Activated naive CD4-positive, alpha-beta T cell treated with Interleukin-2 at 50 U/mL for 16 hours (primary cell): ENCODE measurements at places on chromosomes 12 and 14.

GRCh38 chr14:54839701-54840119 lies 62.9 kb downstream of the GCH1 start:
- DNase-seq = no peak

DNA sequence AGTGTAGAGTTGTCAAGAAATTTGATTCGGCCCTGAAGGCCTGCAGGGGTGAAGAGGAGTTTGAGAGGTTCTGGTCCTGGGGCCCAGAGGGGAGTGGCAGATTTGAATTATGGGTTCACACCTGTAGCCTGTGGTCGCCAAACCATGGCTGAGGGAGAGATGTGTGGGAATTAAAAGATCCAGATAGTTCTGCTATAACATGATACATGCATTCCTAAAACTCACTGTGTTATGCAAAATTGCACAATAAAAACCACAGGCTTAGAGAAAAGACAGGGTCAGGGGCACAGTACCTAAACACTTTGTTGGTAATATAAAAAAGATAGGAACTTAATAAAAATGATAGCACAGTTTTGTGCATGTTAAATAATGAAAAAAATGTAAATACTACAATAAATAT lies 106.2 kb downstream of the TMEM30B start:
- DNase-seq = no peak

GRCh38 chr14:33273978-33274377 lies 335.3 kb downstream of the NPAS3 start:
- DNase-seq = no peak

- DNase-seq = no peak
Observed at GRCh38 chr12:95951515-95951914, 8.4 kb downstream of the AMDHD1 start.

DNA sequence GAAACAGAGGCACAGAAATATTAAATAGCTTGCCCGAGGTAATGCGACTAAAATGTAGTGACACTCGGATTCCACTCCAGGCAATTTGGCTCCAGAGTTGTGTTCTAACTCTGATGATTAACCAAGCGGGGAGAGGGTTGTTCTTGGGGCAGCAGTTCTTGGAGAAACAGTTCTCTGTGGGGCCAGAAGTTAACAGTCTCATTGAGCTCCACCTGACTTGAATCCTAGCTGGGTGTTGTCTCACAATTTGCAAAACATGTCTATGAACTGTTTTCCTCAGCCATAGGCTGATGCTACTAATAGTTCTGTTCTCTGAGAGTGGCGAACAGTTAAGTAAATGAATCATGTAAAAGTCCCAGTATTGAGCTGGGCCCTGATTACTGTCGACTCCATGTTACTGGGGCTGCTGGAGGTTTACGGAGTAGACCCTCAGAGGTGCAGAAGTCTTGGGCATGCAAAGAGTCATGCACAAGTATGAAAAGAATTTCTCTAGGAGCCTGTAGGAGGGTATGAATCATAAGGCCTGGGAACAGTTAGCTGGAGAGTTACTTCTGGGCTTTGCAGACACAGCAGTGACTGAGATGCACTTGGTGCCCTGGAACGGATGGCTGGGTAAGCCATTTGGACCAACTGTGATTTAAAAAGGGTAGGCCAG lies 15.4 kb upstream of the NIN start:
- DNase-seq = no peak

DNA sequence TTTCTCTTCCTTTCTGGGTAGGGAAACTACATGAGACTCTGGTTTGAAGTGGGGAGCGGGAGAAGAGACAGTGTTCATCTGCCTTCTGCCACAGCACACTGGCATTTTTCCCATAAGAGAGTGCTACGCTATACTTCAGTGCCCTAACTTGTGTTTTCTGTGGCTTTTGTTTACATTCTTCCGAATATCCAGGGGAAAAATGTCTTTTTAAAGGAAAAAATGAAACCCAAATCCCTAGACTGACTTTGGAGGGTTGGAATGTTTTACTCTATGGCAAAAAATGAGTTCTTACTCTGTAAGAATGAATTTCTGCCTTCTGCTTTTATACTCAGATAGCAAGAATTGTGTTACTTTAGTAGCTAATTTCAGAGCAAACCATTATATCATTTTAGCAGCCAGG lies 88.1 kb upstream of the TMEM263 start:
- no peak for DNase-seq

DNA sequence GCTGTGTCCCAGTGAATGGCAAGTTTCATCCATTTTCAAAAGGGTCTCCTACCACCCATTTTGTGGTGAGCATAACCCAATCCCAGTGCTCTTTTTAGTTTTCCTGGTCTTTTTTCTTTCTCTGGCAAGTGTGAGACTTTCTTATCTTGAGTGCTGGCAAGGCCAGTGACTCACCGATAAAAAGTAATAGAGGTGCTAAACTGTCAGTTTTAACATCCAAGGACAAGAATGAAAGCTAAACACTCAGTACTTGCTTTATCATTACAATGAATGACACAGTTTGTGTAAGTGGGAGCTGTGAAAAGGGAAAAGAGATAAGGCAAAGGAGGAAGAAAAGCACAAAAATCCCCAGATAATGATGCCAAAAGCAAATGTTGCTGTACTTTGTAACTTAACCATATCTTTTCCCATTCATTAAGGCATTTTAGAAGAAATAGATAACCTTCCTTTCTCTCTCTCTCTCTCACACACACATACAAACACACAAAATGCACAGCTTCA lies 4.9 kb upstream of the LRIG3 start:
- DNase-seq = no peak

DNA sequence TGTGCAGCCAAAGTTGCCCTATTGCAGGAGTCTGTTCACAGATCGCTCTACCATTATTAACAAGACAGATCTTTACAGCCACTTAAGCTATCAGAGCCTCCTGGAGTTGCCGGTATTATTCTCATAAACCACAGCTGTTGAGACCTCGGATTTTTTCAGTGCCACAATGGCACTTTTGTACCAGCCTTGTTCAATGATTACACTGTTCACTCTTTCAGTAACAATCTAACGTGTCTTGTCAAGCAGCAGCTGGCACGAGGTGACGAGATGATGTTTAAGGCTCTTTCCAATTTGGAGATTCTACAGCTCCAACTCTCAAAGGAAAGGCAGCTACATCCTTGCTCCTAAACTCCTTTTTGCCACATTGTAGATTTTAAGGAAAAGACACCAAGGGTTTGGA lies 30.7 kb downstream of the LRIG3 start:
- no peak for DNase-seq

DNA sequence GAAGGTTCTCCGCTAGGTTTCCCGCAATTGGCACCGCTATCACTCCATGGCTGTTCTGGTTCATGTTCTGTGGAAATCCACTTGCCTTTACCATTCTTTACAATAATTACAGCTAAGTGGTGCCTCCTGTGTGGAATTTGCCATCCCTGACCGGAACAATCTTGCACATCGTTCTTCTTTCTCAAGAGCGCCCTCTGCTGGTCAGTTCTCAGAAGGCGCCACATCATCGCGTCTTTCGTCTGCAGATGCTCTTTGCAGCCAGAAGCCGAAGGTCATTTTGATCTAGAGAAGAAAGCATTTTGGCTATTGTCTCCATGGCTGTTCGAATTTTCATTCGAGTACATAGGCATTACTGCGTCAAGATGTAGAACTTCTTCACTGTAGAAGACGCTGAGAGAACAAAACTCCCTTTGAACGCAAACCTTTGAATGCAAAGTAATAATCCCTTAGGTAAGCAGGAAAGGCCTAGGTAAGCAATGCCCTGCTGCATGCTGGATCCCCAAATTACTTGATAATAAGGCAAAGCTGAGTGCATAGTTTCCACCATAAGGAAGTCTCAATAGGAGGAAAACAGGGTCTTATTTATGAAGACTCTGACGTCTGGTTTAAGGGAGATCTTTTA lies 10.1 kb upstream of the RTRAF start:
- DNase-seq = peak; percentile 83

DNA sequence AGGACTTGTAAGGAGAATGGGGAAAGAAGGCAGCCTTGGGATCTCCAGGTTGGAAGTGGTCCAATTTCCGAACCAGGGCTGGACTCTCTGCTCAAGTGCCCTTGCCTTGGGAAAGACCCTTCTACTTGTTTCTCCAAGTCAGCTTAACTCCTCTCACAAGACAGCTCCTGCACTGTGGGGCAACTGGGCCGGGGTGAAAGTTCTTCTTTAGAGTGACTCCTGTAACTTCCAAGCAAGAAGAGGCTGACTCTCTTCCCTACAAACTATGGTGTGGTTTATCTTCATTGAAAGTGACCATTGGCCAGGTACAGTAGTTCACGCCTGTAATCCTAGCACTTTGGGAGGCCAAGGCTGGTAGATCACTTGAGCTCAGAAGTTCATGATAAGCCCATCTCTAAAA lies 13.7 kb downstream of the KRT1 start:
- DNase-seq = no peak

GRCh38 chr14:39246618-39247017 lies 12.9 kb downstream of the MIA2 start:
- no peak for DNase-seq

GRCh38 chr14:56310643-56311042 lies 192.4 kb downstream of the PELI2 start:
- no peak for DNase-seq

DNA sequence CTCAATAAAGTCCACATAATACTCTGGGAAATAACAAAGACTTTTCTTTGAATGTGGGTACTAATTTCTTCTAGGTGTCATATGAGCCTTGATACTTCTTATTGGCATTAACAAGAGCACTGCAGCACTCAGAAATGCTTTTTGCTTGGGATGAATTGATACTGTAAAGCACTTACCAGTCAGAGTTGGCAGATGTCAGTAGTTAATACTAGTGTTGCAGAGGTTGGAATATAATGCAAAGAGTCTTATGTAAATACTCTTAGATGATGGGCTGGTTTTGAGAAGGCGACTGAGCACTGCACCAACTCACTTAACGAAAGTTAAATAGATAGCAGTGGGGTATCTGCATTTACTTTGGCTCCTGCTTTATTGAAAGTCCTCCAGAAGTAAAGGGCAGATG lies 25.6 kb upstream of the MBIP start:
- no peak for DNase-seq

GRCh38 chr14:45091710-45092109 lies 7.8 kb downstream of the PRPF39 start:
- DNase-seq = no peak

GRCh38 chr14:46887144-46887543 lies 235.6 kb upstream of the RPL10L start:
- DNase-seq = no peak

- DNase-seq = no peak
Observed at GRCh38 chr12:93266-94005, 26.9 kb downstream of the IQSEC3 start.

- no peak for DNase-seq
Observed at GRCh38 chr14:105374389-105374788, 23.9 kb upstream of the TEX22 start.

GRCh38 chr12:109228664-109229063 lies 80.4 kb downstream of the FOXN4 start:
- DNase-seq = no peak

- DNase-seq = no peak
Observed at GRCh38 chr12:44858226-44858855, 17.8 kb downstream of the NELL2 start.

GRCh38 chr12:119797090-119797489 lies 80.0 kb downstream of the CIT start:
- DNase-seq = no peak

DNA sequence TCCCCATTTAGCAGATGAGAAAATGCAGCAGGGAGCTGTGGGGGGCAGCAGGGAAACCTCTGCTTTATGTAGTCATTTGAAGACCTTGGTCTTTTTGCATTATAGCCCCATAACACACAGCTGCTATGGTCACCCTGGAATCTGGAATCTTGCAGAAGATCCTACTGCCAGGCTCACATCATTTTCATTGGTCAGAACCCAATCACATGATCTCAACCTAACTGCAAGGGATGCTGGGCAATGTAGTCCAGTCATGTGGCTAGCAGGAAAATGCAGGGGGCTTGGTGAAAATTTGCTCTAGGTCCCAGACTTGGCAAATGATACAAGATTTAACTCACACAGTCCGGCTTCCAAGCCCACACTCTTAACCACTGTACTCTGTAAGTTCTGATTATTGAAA lies 1028.7 kb downstream of the AACS start:
- DNase-seq = no peak

DNA sequence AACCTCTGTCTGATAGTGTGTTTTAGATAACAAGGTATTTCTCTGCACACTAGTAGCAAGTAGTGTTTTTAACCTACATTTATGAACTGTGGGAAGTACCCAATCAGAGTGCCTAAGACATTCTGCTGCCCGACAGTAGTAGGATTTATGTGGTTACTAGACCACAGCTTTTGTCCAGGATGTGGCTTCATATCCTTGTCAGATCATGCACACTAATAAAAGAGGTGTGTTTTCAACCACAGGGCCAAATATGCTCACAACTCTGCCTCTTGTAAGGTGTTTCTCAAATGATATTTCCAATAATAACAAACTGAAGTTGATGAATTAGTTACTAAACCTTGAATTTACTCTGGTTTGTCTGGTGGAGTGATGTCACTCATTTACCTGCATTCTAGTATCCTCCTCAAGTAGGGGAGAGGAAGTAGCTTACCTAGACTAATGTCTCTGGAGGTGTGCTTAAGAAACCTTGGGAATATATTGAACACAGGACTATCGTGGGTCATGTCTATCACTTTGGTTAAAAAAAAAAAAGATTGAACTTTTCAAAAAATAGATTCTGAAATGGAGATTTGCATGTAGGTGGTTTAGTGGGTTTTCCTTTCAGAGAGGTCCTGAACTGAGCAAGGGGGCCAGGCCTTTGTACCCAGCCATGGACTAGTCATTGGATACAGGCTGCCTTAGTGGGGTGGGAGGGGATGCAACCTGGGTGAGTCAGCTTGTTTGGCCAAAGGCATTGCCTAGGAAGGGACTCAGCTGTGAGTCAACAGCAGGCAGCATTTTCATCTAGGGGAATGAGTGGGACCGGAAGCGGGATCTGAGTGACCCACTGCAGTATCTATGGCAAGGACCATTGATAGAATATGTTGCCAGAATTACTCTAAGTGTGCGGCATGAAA lies 14.1 kb downstream of the FBXW8 start:
- peak; percentile 48 for DNase-seq

DNA sequence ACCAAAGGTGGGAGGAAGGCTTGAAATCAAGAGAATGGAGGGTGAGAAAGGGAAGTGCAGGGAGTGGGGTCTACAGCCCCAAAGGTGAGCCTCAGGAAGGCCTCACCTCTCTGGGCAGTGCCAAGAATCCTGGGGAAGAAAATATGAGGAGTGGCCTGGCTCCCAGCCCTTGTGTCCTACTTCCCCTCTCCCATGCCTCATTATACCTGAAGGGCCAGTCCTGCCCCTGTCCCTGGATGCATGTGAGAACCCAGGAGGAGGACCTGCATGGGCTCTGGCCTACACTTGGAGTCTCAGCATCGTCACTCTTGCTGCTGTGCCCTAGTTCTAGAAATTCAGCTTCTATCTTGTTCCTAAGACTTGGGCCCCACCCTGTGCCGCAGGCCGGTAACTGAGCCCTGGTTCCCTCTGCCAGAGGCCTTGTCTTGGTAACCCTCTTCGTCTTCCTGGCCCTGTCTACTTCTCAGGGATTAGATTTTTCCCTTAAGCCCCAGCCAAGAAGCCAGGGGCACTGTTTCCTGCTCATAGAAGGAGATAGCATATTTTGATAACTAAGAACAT lies 10.9 kb upstream of the MYH7 start:
- DNase-seq = no peak

- DNase-seq = no peak
Observed at GRCh38 chr12:14576896-14577295, 9.2 kb upstream of the PLBD1 start.
